ENCODE measurements at places on chromosomes 5 and 9.

- no peak for DNase-seq
Measured at GRCh38 chr9:98908897-98909634, 34.6 kb upstream of the COL15A1 start.

DNA sequence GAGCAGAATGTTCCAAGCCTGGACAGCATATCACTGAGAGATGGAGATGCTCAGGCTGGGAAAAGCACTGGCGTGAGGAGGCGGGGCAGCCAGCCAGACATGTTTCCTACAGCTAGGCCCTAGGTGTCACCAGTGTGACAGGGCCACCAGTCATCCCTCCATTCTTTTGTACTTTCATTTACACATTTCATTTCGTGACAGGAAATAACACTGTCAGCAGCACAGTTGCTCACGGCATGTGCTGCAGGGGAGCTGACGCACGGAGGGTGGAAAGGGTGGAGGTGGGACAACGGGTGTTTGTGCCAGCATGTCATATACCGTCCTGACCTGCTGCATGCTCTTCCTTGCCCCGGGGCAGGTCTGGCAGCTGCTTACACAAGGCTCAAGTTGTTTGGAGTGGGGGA, 14.8 kb upstream of the CEMIP2 start:
- peak; percentile 79 for DNase-seq

DNA sequence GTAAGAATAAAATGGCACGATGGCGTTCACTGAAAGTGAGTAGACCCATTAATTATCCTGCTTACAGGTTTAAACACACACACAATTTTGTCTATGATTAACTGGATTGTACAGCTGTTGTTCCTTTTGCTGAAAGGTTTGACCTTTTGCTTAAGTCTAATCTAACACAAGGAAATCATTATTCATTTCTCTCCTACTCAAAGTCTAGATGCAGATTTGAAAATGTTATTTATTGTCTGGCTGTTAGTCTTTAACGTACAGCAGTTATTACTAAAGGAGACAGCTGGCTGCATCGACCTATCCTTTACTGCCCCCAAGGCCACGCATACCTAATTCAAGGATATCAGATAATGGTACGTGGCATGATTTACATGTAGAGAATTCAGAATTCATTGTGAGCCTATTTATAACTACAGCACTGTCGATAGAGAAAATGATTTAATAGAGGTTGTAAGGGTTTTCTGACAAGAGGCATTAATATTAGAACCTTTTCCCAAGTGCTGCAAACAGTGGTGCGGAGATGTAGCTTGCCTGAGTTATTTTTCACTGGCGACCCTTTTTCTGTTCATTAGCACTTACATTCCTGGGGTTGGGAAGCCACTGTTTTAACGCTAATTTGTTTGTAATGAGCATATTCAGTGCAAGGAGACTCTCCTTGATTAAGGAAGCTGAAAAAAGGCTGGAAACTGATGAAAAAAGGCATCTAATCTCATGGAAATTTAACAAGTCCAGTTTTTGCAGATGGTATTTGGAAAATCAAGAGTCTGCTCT, 368.4 kb upstream of the GRAMD2B start:
- no peak for DNase-seq

- peak; percentile 67 for DNase-seq
Measured at GRCh38 chr9:125374443-125375309, 113.0 kb downstream of the GAPVD1 start.

- DNase-seq: no peak
Measured at GRCh38 chr9:82331079-82331478, 342.5 kb downstream of the SPATA31D1 start.

DNA sequence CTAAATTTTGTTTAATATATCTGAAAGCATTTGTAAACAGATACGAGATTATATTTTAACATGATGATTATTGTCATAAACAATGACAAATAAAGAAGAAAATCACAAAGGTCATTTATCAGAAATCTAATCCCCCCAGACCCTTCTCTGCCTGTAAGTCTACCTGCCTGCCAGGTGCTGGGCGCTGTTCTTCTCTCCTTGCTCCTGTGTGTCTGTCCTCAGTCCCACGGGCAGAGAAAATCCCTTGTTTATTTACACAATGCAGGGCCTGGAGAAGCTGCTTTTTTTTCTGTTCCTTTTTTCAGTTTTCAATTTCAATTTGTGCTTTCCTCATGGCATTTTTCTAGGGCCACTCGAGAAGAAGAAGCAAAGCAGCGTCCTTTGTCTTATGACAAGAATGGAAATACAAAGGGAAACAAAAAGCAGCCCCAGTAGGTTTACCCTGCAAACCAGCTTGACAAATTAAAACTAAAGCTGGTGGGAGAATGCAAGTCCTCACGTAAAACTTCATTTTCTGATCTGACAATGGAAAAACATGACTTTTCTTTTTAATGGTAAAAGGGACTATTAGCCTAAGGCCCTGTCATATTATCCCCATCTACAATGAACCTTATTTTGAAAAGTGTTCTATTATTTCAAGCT, 282.4 kb upstream of the KLF9 start:
- no peak for DNase-seq

- DNase-seq: no peak
Measured at GRCh38 chr9:21326526-21327139, 8.6 kb downstream of the KLHL9 start.

GRCh38 chr5:163503106-163504078, 2.0 kb upstream of the MAT2B start:
- peak; percentile 49 for DNase-seq

DNA sequence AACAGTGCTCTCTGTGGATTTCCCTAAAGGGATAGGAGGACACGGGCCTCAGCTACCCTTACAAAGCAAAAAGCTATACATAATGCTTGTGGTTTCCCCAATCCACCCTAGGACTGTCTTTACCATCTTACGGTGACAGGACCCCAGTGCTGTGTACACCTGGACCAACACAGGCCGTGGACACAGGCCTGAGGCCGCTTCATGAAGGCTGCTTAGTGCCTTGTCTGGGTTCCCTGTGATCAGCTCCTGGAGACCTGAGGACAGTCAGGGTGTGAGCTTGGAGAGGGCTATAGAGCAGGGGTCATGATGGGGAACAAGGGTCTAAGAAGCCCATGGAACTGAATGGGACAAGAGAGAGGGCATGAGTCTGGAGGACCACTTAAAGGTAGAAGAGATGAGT, 2.9 kb downstream of the FANCG start:
- DNase-seq: no peak

GRCh38 chr5:122919969-122920368, 74.6 kb downstream of the SNX24 start:
- no peak for DNase-seq

- DNase-seq: no peak
Measured at GRCh38 chr5:136276946-136277345, 84.0 kb upstream of the SMIM32 start.

DNA sequence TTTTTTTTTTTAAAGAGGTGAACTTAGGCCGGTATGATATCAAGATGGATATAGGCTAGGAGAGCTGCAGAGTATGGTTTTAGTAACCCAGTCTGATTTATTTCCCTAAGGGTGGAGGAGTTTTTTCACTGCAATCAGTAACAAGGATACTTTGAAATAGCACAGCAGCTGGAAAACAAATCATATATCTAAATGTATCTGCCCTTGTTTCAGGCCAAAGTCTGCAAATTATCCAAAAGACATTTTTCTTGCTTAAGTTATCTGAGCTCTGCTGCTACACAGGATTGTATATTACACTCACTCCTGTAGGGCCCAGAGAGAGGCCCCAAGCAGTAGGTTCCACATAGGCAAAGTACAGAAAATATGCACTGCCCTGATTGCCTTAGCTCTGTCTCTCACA, 222.4 kb downstream of the NTRK2 start:
- no peak for DNase-seq

DNA sequence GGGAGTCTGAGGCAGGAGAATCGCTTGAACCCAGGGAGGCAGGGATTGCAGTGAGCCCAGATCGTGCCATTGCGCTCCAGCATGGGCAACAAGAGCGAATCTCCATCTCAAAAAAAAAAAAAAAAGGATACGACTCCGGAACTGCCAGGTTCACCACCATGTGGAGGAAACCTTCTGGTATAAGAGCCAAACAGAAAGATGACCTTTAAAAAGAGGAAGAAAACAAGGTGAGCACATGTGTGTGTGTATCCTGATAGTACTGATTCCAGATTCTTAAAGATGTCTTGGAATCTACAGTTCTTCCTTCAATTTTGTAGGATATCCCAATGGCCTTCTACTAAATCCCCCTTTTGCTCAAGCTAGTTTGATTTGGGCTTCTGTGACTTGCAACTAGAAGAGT, 33.7 kb downstream of the FBXO10 start:
- no peak for DNase-seq

DNA sequence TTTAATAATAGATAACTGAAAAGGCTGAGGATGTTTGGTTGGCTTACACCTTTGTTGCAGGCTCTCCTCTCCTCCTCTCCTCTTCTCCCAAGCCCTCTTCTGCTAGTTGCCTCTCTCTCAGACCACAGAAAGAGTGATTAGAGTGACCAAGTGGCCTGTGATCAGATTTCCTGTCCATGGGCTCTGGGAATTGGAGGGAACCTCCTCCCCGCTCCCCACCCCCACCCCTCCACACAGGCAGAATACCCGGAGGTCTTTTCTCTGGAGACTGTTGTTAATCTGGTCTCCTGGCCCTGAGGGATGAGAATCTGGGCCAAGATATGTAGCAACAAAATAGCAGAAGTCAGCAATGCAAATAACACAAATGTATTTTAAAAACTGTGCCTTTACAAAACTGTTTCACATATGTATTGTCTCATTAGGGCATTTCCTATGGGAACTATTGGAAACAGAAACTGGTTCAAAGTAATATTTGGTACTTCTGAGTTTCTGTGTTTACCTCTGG, 361.3 kb downstream of the NR2F1-AS1 start:
- DNase-seq: no peak

- DNase-seq: peak; percentile 14
Measured at GRCh38 chr5:113090336-113091106, 113.9 kb downstream of the DCP2 start.

DNA sequence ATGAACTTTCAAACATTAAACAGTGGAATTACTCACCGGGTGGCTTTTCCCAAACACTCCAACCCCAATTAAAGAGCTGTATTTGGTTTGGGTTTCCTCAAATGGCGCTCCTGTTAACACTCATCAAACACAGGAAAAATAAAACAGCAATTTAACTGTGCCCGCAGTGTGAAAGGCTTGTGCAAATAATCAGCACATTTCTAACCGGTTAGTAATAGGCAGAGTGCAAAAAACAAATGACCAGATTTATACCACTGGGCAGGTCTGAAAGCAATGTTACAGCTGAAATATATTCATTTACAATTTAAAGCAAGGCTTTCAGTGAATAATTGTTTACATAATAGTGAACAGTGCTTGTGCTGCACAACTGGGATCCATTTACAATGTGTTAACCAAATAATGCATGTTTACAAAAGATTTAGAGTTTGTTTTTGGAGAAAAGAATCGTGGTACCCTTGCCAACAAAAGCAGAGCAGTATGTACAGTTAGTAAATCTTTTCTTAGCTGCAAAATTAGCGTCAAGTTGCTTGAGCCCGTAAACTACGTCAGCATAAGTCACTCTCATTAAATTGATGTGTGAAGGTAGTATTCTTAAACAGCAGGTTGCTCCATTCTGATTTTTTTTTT, 662.9 kb upstream of the ZNF608 start:
- DNase-seq: no peak

DNA sequence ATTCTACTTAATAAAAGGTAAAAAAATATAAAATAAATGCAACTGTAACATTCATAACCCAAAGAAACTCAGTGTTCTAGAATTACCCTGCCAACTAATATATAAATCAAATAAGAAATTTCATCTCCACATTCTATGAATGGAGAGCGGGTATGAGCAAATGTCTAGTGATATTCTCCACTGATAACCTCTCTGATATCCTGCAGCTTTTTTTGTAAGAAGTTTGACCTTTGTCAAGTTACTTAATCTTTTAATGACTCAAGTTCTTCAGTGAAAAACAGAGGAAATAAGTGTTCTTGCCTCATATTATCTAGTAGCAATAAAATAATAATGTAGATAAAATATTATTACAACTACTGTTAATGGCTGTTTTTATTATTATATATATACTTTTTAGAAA, 1275.6 kb upstream of the CDH9 start:
- no peak for DNase-seq

GRCh38 chr5:32828492-32828891, 117.4 kb downstream of the NPR3 start:
- DNase-seq: no peak

DNA sequence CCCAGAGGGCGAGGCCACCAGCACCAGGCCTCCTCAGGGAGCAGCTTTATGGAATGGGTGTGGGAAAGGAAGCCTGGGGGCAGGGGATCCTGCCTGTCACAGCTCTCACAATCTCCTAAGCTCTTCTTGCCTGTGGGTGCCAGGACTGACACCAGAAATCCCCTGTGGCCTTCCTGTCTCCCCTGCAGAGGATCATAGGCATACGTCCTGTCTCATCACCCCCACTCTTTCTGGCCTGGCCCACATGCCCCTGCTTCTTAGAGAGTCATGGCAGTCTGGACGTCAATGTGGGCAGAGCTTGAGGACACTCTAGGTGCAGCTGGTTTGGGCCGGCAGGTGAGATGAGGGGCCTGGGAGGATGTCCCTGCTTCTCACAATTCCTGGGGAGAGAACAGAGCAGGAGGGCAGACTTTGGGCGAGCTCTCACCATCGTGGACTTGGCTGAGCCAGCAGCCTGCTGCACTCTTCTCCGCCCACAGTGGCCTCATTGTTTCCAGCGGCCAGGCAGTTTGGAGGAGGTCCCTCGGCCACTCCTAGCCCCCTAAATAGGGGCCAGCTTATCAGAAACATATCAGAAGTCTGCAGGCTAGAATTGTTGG, 67.3 kb upstream of the ZFR start:
- DNase-seq: no peak

DNA sequence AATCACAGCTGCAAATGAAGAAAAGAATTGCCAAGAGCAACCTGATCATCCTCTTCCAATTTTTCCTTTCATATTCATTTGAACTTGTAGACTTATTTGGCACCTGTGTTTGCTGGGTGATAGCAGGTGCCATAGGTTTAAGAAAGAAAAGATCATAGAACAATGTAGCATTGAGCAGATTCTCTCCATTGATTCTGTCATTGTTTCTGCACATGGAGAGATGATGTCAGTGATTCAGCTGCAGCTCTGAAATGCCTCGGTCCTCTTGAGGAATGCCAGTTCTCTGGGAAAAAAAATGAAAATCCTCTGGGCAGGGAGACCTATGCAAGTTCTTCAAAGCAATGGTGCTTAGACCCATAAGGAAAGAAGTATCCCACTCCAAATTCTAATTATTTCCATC, 418.1 kb upstream of the KLF4 start:
- no peak for DNase-seq

- DNase-seq: peak; percentile 58
Measured at GRCh38 chr5:181181650-181182565, 23.1 kb downstream of the TRIM7 start.

GRCh38 chr9:6938447-6938846, 180.7 kb downstream of the KDM4C start:
- DNase-seq: no peak

GRCh38 chr5:77774981-77775789, 954 bp downstream of the TBCA start:
- no peak for DNase-seq

- DNase-seq: no peak
Measured at GRCh38 chr5:140018096-140018481, 25.0 kb downstream of the NRG2 start.
